Stromal cell of bone marrow (primary cell): ENCODE measurements at places on chromosomes 1 and 21.

GRCh38 chr1:5868931-5869500 lies 123.2 kb downstream of the NPHP4 start:
- no peak for DNase-seq

DNA sequence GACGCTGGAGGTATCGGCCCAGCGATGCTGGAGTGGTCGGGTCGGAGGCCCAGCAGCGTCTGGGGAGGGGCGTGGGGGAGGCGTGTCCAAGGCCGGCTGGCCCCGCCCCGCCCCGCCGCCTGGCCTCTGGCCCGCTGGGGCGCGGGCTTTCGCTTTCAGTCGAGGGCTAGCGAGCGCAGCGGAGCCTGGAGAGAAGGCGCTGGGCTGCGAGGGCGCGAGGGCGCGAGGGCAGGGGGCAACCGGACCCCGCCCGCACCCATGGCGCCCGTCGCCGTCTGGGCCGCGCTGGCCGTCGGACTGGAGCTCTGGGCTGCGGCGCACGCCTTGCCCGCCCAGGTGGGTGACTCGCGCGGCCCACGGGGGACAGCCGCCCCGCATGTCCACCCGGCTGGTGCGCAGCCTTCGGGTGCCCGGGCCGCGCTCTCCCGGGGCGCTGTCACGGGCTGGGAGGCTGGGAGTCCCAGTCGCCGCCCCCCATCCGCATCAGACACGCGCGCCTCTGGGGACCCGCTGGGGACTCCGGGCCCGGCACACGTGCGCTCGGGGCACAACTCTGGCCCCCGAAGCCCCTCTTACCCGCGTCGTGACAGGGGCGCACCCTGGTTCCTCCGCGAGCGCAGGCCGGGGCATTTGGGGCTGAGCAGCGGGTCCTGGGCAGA lies at the start of gene TNFRSF1B:
TNFRSF1B (plus strand) TSS at position 158 of the 659 bp plus-strand sequence; CDS start at position 259, 101 bp downstream.
- no peak for DNase-seq

- peak; percentile 94 for DNase-seq
Measured at GRCh38 chr1:8137481-8138244, 111.6 kb upstream of the ERRFI1 start.

GRCh38 chr1:219113261-219113660 lies 60.4 kb upstream of the LYPLAL1 start:
- peak; percentile 38 for DNase-seq

DNA sequence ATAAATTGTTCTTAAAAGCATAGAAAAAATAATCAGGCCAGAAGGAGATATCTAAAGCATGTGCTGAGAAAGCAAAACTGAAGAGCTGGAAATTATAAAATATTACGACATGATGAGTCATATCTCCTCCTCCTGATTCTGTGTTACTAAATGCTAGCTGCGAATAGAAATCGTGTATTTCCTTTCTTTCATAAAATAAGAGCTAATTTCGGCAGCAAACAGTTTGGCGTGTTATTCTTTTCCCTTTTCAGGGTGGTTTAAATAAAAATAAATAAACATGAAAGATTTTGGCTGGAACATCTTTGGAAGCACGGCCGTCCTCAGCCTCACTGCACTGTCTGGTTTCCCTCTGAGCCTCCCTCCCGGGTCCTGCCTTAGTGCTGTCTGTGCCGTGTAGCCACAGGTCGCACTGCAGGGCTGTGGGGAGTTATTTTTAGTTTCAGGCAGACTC lies 56.0 kb downstream of the ADARB1 start:
- DNase-seq = peak; percentile 68

- DNase-seq = no peak
Measured at GRCh38 chr1:114062477-114063099, 83.3 kb downstream of the OLFML3 start.

DNA sequence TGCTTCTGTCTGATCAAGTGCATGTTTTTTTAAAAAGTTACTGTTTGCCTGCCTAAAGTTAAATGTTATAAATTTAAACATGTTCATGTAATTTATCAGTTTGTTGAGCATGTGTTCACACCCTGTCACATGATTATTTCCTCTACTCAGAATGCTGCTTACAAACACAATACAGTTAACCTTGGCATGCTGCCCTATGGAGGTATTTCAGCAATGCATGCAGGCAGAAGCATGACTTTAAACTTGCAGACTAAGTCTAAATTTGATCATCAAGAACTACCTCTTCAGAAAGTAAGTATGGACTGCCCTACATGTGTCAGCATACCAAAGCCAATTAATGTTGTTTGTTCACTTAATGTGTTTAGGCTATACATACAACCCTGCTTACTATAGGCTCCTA lies 161.6 kb downstream of the LRRC40 start:
- DNase-seq = no peak

GRCh38 chr1:38403667-38404066 lies 357.1 kb upstream of the POU3F1 start:
- DNase-seq = no peak

DNA sequence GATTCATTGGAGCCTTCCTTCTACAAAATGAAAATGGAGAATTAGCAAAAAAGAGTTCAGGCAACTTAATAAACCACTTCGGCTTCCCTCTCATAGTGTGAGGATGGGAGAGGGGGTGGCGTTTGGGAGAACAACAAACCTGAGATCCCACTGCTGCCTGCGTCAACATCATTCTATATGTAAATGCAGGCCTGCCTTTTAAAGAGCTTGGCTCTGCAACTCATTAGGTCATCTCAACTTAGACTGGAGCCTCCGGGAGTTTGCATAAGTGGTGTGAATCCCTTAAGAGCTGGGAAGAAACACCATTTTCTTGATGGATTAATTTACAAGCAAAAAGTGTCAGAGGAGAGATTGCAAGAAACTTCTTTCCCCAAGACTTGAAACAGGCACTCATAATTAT lies 127.6 kb upstream of the DAB1 start:
- DNase-seq = no peak

DNA sequence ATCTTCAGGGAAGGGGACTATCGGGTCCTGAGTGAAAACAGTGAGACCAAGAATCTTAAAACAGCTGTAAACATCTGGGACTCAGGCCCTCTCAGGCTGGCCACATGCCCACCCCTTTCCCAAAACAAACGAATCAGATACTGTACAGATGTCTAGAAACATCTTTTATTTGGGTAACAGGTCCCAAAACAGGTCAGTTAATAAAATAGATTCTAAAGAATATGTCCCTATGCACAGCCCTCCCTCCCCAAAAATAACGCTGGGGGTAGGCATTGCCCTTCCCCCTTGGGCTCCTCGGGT lies 499 bp upstream of the CRTC2 start:
- no peak for DNase-seq

DNA sequence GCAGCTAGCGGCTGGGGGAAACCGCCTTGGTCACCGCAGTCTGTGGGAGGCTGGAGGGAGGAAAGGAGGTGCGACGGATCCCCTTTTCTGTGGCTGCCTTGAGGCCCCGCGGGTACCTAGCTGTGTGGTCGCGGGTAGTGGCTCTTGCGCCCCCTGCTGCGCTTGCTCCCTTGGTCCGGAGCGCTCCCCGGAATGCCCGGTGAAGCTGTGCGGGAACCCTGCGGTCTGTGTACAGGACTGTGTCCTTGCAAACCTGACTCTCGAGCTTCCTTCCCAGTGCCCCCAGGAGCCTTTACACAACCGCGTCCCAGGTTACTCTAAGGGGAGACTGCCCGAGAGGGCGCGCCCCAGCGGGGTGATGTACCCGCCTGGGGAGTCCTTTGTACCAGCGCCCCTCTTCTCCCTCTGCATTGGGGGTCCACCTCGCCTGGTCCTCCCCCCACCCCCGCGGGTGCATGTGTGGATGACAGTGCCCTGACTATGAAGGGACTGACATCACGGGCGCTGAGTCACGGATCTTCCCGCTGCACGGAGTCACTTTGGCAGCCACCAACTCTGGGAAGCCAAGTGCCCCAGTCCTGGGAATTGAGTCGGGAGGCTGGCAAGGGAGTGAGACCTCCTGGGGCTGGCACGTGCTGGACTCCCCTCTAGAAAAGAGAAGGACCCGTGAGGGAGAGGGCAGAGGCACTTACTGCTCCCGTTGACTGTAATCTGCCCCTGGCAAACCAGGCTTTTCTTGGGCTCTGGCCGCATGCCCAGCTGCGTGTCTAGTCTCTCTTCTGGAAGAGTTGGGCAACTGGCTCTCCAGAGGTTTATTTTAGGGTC lies 816 bp downstream of the IL6R start:
- DNase-seq = peak; percentile 61

DNA sequence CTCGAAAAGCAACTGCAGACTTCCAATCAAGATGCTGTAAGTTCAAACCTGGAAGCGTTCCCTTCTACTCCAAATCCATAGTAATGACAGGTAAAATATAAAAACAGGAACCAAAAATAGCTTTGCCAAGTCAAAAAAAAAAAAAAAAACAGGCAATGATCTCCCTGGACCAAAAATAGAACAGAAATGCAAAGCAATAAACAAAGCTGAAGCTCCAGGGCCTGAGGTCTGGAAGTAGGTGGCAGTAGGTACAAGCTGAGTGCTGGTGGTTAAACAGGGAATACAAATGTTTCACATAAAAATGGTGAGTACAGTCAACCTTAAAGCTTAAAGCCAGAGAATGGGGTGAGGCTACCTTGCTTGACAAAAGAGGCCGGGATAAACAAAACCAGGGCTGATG lies 610.8 kb downstream of the SMYD3 start:
- DNase-seq = no peak

GRCh38 chr1:155196103-155196892 lies 11.4 kb downstream of the THBS3 start:
- no peak for DNase-seq

DNA sequence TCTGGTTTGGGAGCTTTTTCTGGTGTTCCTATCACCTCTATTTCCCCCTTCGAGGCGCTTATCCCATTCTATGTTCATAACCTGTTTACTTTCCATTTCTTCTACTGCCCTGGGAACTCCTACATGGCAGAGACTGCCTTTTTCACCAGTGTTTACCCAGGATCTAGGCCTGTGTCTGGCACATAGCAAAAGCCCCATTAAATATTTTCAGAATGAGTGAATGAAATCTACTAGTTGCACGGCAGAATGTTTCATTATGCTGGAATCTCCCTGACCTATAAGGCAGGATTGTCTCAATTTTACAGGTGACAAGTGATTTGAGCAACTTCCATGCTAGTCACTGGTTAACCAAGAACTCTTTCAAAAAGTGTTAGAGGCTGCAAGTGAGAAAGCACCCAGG lies 70.1 kb downstream of the PGM1 start:
- no peak for DNase-seq

- DNase-seq = no peak
Measured at GRCh38 chr1:99170516-99170915, 93.8 kb upstream of the PLPPR4 start.

DNA sequence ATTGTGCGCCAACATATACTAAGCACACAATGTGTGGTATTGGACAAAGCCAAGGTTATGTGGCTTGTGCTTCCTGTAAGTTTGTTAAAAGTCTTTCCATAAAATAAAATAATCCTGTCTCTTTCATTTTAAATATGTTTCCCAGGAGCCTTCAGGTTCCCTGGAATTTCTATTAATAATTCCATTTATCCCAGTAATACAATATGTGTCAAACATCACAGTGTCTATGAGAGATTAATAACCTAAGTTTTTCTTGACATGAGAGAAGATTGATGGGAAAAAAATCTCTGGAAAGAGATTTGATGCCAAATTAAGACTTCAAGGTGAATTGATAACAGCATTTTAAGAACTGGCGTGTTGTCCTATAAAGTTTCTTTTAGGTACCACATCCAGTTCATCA lies 507.0 kb downstream of the TTLL7 start:
- DNase-seq = no peak

- DNase-seq = peak; percentile 95
Measured at GRCh38 chr1:85278853-85279314, 2.5 kb upstream of the BCL10 start.

- no peak for DNase-seq
Measured at GRCh38 chr1:193308438-193308837, 122.0 kb upstream of the B3GALT2 start.

GRCh38 chr21:41153443-41153842 lies 14.5 kb upstream of the BACE2 start:
- no peak for DNase-seq

- no peak for DNase-seq
Measured at GRCh38 chr1:113859478-113860175, 11.9 kb downstream of the PTPN22 start.

DNA sequence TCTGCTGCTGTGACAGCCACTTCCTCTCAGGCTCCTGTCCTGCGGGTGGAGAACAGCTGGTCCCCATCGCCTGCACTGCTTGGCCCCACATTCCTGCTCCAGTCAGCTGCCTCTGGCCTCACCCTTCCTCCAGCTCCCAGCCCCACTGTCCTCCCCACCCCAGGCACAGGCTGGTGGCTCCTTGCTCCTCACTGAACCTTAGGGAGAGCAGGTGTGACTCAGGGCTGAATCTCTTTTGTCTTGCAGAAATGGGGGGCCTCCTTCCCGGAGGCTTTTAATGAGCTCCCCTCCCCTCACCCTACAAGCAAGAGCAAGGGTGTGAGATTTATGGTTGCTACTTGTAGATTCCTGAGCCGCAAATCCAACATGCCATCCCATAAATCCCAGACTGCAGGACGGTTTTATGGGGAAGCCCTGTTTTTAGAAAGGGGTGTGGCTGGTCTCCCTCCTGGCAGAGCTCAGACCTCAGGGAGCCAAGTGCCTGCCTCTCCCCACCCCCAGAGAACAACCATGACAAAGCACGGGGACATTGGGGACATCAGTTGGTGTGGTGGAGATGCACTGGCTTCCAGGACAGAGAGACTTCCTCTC lies 15.2 kb downstream of the CDK18 start:
- no peak for DNase-seq

DNA sequence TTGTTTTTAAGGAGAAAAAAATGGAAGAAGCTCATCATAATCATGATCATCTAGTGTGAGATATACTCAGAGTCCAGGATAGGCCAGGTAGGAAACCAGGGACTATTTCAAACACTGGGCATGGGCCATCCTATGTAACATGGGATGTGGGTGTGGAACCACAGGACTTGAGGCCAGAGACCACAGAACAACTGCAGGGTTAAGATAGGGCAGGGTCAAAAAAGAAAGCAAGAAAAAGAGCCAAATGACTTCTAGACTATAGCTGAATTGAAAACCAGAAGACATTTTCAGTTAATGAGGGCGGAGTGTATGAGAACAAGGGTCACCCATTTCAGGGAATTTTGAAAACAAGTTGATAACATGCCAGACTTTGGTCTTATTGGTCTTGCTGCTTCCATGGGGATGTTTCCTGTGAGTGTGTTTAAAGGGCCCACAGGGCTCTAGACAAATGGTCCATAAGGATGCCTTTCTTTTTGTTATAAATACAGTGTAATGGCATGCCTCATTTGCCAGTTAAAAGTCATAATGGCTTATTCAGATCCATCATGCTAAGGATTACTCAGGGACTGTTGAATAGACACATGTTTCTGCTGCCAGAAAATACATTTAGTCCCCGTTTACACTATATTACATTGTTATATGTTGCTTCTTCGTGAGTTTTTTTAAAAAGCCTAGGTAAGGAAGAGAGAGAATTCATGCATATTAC lies 182.0 kb upstream of the C21orf91 start:
- no peak for DNase-seq

GRCh38 chr1:3790500-3790923 lies 5.8 kb downstream of the LRRC47 start:
- DNase-seq = no peak

DNA sequence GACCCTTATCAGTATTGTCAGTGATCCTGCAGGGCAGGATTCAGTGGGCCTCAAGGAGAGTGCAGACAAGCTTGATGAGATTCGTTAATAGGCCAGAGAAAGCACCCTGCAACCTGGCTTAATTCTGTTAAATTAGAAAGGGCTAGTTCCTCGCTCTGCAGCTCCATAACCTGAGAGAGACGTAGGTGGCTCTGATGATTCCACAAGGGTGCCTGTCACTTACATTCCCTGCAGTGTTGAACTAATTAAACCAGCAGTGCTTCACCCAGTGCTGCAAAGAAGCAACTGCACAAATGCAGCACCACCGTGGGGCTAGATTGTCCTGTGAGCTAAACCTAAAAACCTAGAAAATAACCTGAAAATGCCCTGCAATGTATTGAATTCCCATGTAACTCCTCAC lies 270.8 kb downstream of the CACNA1E start:
- no peak for DNase-seq
